ENCODE measurements at places on chromosomes 11 and 22. TPM values are rescaled to one million over a fixed set of nuclear protein-coding genes. Genes with fewer than 3 reads are reported as not detected.

RASGRP2 gene
- 7.6 TPM for polyA plus RNA-seq

DNA sequence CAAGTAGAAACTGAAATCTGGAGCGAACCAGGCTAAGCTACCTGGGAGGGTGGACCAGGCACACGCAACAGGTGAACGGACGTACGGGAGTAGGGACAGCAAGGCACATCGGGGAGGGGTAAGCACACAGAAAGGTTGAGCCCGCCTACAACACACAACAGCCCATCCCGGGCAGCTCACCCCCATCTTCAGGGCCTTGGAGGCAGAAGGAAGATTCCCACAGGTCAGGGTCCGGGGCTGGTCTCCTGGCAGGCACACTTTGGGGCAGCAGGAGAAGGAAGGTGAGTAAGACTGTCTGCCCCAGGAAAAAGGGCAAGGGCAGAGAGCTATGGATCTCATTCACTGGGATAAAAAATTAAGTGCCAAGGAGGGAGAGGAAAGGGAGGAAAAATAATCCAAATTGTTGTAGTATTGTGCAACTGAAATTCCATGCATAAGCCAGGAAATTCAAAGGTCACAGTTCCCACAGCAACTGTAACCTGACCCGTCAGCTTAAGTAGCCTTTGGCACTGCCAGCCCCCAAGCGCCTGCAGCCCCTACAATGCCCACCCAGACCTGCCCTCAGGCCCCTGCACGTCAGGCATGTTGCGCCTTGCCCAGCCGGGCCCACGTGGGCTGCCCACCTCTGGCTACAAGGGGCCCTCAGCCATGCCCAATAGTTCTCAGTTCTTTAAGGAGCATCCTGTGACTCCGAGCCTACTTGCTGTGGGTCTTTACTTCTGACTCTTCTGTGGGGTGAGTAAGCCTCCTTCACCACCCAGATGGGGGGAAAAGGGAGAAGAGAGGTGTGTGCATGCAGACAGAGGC is 51.8 kb downstream of the MICAL3 start:
- no peak for DNase-seq

- no peak for DNase-seq
Observed at GRCh38 chr11:63586451-63587166, 23.4 kb upstream of the PLAAT2 start.

DNA sequence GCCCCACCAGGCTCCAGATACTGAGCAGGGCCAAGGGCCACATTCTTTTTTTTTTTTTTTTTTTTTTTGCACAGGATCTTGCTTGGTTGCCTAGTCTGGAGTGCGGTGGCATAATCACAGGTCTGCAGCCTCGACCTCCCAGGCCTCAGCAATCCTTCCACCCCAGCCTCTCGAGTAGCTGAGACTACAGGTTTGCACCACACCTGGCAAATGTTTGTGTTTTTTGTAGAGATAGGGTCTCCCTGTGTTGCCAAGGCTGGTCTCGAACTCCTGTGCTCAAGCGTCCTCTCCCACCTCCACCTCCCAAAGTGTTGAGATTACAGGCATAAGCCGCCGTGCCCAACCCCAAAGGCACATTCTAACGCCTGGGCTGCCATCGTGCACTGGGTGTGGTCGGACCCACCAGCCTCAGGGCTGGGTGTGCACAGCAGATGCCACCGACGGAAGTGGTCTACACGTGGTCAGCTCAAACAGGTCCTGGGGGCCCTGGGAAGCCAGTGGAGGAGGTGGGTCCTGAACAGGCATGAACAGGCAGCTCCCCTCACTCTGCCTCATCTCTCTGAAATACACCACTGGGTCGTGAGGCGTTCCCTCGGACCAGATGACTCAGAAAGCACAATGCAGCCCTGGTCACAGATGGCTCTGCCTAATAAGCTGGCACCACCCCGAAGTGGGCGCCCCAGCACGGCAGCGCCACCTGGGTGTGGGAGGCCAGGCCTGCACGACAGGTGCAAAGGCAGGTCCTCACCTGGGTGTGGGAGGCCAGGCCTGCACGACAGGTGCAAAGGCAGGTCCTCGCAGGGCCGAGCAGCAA is 5.1 kb upstream of the B4GALNT4 start:
- no peak for DNase-seq

DNA sequence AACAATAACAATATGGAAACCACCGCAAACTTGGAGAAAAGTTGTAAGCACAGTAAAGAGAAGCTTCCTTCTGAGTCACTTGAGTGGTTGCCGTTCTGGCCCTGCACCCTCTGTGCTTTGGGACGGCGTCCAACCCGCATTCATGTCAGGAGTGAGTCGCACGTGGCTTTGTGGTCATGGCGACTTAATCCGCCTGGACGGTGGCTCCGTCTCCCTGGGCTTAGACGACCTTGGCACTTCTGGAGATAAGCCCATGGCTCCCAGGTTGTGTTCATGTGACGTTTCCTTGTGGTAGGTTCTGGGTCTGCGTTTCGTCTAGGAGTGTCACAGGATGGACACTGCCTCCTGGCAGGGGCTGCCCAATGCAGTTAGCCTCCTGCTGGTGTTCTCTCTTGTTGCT is 40.5 kb downstream of the TPCN2 start:
- no peak for DNase-seq

DNA sequence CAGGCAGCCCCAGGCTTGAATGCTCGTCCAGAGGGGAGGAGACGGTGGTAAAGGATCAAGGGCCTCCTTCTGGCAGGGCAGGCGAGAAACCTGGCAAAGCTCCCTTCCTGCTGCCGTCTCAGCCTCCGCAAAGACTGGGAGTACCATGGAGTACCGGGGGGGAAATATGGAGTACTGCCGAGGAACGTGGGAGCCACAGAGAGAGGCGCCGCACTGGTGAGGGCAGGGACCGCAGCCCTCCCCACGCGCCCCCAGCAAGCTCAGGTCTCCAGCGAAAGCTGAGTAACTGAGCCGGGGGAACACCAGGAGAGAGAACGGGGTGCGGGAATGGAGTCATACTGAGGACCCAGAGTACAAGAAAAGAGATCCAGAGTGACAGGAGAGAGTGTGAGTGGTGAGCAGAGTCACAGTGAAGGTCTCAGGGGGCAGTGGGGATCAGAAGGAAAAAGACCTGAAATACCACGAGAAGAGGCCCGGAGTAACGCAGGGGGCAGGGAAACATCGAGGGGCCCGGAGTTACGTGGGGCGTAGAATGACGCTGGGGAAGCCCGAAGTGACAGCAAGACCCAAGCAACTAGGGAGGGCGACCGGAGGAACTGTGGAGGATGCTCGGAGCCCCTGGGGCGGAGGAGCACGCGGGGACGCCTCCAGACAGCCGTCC is 740 bp downstream of the EML3 start:
- DNase-seq: no peak

- no peak for DNase-seq
Observed at GRCh38 chr11:111514216-111515031, at the start of gene HOATZ. Gene HOATZ (plus strand): TSS chr11:111514778. CDS start chr11:111514785, 7 bp downstream.

FADS2 gene
- 95.4 TPM for polyA plus RNA-seq

GRCh38 chr11:119316016-119316728 is 758 bp downstream of the MCAM start:
- DNase-seq: no peak

DNA sequence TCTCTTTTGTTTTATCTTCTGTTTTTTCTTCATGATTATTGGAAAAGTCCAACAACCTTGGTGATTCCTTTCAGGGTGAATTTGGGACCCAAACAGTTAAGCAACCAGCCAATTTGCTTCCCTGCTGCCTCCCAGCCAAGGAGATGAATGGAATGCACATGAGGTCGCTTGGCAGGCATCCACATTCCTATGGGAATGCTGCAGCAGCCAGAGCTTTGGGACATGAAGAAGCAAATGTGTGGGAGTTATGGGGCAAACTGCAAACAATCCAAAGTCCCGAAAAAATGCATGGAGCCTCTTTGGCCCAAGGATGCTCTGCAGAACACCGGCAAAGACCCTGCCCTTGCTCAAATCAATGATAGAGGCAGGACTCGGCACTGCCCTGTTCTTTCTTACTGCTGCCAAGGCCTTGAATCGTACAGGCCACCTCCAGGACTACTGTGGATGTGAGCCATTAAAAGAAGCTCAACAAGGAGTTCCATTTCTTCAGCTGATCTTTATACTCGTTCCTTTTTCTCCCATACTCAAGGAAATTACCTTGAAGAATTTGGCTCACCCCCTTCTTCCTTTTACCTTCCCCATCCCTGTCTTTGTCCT is 117.3 kb upstream of the TEAD1 start:
- peak; percentile 62 for DNase-seq

DNA sequence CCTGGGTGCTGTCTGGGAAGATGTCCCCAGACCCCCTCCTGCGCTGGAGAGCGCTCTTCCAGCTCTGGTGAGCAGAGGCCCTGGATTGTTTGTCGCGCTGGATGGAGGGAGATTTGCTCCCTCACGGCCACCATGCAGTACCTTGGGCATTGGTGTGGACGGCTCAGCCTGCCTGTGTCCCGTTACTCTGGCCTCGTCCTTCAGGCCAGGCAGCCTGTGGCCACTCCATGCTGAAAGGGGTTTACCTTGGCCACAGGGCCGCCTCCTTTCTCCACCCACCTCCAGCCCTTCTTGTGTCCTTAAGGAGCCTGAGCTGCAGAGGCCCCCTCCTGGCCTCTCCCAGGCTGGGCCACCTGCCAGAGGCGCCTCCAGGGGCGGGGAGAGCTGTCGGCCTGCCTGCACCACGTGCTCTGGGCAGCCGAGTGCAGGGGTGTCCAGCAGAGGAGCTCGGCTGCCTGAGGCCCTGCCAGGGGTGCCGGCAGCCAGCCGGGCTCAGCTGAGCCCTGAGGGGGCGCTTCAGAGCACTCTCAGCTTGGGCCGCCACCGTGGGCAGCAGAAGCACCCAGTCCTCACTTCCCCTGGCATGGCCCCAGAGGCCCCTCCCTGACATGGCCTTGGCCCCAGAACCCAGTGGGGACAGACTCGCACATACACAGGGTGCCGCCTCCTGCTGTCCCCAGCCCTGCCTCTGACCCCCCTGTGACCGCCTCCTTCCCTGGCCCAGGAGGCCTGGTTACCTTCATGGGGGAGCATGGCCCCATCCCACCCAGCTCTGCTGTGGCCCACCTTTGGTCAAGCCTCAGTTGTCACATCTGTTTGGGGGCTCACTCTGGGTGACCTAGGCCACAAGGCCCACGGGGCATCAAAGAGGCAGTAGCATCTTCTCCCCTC is 3.4 kb downstream of the CCND1 start:
- DNase-seq: peak; percentile 83

DNA sequence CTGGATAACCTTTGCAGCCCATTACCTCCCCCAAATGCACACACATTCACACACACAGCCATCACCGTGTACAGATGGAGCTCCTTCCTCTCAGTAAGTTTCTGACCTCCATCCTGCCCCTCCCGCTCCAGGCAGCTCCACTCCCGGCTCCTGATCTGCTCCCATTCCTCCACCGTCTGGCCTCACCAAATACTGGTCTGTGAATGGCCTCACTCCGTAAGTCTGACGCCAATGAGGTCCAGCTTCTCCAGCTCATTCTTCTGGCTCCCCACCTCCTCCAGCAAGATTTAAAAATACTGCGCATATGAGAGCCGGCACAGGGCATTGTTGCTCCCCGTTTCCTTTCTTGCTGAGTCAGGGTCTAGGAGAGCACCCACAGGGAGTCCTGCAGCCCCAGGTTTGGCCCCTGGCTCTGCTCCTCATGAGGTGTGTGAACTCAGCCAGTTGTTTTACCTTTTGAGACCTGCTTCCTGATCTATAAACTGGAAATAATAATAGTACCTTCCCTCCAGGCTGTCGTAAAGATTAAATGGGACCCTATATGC is 14.0 kb upstream of the TUB start:
- DNase-seq: no peak

DNA sequence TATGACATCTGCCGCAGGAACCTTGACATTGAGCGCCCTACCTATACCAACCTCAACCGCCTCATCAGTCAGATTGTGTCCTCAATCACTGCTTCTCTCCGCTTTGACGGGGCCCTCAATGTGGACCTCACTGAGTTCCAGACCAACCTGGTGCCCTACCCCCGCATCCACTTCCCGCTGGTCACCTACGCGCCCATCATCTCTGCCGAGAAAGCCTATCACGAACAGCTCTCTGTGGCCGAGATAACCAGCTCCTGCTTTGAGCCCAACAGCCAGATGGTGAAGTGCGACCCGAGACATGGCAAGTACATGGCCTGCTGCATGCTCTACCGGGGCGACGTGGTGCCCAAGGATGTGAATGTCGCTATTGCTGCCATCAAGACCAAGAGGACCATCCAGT is 16.0 kb downstream of the TUBA8 start:
- no peak for DNase-seq

- no peak for DNase-seq
Observed at GRCh38 chr11:10808235-10808552, 532 bp downstream of the EIF4G2 start.

Measured in renal cortex interstitium (tissue), 15 donors.